ENCODE measurements at places on chromosomes 7 and 10.

DNA sequence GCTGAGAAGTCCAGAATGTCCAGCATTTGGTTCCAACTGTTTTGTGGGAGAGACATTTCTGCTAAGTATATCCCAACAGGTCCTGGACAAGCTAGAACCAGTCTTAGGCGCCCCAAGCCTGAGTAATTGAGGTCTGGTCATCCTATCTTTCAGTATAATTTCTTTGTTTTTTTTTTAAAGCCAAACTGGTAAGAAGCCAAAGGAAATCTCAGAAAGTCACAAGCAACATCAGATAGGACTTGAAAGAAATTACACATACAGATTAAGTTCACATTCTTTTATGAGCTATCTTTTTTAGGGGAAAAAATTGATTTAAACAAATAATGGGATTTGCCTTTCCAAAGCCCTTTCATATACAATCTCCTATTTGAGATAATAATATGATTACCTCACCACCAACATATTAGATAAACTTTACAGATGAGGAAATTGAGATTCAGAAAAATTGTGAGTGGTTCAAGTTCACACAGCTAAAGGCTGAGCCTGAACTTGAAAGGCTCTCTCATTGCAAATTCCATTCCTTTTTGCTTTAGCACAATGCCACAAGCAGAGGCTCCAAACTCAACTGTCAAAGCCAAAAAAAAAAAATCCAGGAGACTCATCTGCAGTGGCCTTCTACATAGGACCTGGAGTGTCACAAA lies 15.0 kb downstream of the PDLIM1 start:
- no peak for DNase-seq

GRCh38 chr7:107292591-107292990 lies 123.8 kb downstream of the HBP1 start:
- DNase-seq = no peak

DNA sequence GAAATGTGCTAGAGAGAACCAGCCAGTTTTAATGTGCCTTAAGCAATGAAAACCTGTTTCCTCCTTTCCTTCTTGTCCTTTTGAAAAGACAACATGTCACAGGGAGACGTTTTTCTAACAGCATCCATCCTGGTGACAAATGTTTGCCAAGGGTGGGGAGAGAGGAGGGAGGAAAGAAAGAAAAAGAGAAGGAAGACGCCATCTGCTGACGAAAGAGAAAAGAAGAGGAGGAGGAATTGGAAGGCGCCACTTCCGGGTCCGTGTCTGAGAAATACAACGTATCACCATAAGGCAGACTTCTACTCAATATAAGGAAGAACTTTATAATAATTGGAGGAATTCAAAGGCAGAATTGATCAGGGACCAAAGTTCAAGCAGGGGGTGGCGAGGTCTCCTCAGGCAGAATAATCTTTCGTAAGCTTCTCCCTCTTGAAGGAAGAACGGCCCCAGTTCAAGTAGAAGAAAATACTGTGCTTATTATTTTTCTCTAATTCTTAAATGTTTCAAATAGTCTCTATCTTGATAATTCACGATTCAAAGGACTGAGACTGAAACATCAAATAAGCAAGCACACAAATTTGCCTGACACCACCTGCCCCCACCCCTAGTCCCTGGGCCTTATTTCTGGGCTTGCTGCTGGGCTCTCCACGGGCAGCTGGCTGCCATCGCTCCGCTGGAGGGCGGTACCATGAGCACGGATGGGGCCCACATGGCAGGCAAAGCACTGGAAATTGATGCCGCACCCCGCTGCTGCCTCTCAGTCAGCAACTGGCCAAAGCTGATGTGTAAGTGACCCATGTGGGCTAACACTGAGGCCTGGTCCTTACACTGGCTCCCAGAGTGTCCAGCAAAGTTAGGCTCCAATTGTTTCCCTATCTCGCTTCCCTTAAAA lies 273.7 kb upstream of the KLF14 start:
- DNase-seq = no peak

DNA sequence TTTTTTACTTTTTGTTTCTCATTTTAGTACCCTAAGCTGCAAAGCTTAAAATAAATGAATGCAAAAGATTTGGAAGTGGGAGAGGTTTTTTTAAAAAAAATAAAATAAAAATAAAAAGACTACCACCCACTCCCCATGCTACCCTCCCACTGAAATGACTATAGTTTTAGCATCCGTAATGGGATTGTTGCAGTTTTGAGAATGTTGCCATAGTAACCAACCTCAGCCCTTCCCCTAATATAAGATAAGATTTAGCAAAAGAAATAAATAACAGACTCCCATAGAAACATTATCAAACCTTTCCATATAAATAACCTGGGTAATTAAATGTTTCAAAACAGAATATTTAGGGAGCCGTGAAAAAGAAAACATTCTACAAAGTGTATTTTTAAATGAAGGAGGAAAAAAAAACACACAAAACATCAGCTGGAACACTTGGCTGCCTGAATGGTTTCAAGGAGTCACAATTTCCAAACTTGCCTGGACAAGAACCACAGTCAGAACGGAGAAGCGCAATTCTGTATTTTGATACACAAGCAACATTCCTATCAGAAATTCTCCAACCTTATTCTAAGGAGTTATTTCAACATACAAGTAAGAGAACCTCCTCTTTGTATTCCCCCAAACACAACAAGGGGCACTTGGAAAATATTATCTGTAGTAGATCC lies 57.4 kb downstream of the DGKI start:
- no peak for DNase-seq

- no peak for DNase-seq
Observed at GRCh38 chr7:139721821-139722220, 56.0 kb downstream of the HIPK2 start.

DNA sequence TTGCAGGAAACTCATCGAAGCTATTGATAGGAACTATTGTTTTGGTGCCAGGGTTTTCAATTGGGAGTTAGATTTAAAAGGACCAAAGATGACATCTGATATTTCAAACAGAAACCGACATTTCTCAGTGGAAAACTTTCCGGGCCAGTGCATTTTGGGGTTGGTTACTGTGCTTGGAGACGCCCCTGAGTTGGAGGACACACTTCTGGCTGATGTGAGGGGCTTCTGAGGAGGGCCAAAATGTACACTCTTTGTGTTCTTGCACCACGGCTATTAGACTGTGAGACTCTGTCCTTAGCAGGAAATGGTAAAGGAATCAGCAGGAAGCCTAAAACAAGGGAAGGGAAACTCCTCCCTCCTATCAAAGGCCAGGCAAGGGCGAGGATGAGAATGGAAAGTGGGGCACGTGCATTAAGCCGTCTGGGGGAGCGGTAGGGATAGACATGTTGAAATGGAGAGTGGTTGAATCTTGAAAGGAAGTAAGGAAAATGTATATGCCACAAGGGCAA lies 1.8 kb upstream of the SRGN start:
- no peak for DNase-seq

- DNase-seq = no peak
Observed at GRCh38 chr10:62354916-62355315, 19.3 kb upstream of the ZNF365 start.

- no peak for DNase-seq
Observed at GRCh38 chr7:23373151-23374004, 74.2 kb downstream of the MALSU1 start.

- no peak for DNase-seq
Observed at GRCh38 chr10:118764195-118764594, 9.4 kb upstream of the CACUL1 start.

GRCh38 chr7:42831718-42832522 lies 80.0 kb downstream of the C7orf25 start:
- no peak for DNase-seq

DNA sequence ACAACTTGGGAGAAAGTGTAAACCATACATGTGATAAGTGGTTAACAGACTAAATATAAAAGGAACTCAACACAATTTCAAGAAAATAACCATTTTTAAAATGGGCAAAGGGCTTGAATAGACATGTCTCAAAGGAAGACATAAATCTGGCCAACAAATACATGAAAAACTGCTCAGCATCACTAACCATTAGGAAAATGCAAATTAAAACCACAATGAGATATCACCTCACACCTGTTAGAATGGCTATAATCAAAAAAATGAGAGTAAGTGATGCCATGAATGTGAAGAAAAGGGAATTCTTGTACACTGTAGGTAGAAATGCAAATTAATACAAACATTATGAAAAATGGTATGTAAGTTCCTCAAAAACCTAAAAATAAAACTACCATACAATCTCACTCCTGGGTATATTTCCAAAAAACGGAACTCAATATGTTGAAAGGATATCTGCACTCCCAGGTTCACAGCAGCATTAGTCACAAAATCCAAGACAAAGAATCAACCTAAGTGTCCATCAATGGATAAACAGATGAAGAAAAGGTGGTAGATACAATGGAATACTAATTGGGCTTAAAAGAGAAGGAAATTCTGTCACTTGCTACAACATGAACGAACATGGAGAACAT lies 5.6 kb downstream of the SNX13 start:
- DNase-seq = no peak

DNA sequence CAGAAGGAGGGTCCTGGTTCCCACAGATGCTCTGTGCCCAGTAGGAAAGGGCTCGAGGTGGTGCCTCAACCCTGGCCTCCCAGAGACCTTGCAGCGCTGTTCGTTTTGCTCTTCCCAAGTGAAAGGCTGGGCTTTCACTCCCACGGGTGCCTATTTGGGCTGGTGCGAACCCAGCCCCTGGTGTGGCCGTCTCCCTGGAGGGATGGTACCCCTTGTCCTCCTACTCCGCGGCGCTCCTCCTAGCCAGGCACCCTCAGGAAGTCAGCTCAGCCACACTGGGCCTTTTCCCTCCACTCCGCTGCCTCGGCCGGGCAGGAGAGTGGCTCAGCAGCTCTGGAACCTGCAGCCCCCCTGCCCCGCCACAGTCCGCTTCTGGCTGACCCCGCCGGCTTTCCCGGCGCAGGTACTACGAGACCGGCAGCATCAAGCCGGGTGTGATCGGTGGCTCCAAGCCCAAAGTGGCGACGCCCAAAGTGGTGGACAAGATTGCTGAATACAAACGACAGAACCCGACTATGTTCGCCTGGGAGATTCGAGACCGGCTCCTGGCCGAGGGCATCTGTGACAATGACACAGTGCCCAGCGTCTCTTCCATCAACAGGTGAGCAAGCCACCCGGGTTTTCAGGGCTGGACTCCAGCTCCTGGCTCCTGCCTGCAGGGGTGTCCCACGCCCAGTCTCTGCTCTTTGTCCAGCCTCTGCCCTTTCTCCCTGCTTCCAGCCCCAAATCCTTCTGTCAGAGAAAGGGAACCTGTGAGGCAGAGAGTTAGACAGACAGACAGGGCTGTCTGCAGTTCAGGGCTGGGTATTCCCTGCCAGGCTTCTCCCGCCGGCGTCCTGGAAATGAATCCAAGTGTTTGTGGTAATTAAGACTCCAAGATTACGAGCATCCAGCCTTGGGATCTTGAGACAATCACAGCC lies 5.2 kb downstream of the PAX2 start:
- no peak for DNase-seq

DNA sequence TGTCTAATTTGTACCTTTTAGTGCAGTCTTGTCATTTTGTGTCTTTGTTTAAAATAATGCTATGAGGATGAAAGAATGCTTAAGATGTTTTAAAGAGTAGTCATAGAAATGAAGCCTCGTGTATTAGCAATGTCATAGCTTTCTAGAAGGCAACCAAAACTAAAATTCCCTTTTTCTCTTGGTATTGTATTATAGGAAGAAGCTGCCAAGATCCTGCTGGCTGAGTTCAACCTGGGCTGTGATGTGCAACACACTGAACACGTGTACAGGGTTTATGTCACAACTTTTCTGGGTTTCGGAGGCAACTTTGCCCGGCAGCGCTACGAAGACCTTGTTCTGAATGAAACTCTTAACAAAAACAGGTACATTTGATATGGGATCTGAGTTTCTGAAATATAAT lies 36.2 kb downstream of the COX15 start:
- no peak for DNase-seq

GRCh38 chr7:120857588-120858573 lies at the start of gene TSPAN12:
TSPAN12 (minus strand) TSS chr7:120858144; CDS start chr7:120856763, 1,381 bp downstream.
- peak; percentile 92 for DNase-seq

All from left lung (tissue), 14 donors.